GM19239 (cell line): ENCODE measurements at places on chromosomes 12 and 14.
A peak's percentile ranks its signal among the peaks of the same experiment; 100 is the strongest.

GRCh38 chr12:20596061-20596460 lies 99.1 kb upstream of the SLCO1C1 start:
- DNase-seq: no peak

- no peak for DNase-seq
Observed at GRCh38 chr14:68124979-68125731, 305.6 kb downstream of the RAD51B start.

DNA sequence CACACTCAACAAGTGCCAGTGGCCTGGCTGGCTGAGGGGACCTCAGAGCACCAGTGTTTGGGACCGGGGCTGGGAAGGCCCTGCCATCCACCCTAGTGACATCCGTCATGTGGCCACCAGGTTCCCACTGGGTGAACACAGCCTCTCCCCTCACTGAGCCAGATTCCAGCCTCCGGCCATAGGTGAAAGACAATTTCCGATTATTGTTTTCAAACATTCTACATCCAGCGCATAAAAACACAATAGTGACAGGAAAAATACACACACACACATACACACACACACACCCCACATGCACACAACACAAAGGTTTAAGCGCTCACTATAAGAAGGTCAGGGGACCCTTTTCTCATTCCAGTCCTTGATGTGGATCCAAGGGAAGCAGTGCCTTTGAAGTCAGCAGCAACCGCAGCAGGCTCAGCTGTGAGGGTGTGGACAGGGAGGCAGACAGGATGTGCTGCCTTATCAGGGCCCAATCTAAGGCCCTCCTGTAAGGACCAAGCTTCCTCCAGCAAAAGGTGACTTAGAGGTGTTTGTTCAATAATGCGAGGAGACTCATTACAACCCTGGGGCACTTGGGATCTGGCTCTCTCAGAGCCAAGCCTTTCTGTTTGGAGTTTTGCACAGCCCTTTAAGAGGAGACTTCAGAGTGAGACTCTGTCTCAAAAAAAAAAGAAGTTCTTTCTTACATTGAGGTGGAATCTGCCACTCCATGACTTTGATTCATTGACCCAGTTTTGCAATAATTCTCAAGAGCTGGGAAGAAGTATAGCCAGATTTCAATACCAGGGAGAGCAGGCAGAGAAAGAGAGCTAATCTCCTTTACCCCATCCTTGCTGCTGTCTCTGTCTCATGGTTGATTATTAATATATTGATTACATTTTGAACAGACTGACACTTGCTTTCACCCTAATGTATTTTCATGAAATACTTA lies 227.8 kb downstream of the ZFP36L1 start:
- DNase-seq: no peak

DNA sequence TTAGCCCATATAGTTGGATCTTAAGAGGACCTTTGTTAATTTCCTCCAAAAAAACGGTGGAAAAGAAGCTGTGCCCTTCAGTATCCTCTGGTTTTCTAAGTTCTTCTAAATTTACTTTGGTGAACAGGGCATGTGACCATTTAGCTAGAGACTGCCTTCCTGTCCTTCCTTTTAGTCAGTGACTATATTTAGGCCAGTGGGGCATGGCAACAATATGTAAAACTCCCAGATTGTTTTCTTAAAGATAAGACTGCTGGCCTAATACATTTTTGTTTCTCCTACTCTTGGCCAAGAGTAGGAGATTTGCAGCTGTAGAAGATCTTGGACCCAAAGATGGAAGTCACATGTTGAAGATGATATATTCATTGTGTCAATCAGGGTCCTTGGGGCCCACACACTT lies 325.1 kb upstream of the DCN start:
- DNase-seq: no peak

DNA sequence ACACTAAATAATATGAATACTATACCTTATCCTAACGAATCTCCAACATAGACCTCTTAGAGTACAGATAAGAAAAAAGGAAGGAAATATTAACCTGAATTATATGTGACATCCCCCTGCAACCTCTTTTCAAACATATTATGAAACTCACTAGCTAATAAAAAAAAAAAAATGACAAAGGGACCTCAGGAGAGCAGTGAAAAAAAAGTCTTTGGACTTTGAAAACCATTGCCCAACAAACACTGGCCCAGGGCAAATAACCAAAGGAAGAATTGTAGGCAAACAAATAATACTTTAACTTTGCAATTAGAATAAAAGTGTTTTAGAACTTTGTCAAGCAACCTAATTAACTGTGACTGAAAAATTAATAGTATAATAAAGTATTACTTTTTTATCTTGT lies 7.7 kb downstream of the SOX5 start:
- no peak for DNase-seq

DNA sequence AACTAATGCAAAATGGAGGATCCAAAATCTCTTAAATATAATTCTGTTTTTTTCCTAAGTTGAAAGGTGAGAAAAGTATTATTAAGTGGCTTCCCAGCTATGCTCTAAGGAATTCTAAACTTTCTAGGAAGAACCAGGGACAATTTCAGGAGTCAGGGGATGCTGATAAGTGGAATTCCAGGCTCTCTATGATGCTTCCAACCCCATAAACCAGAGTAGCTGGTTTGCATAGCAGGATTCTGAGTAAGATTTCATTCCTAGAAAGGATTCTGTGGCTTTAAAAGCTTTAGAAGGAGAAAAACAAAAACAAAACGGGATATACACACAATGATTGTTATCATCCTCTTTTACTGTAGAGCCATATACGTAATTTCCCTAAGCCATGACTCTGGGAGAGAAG lies 93.9 kb downstream of the SLC16A7 start:
- no peak for DNase-seq

GRCh38 chr14:89571491-89571890 lies 154.5 kb upstream of the FOXN3 start:
- no peak for DNase-seq

DNA sequence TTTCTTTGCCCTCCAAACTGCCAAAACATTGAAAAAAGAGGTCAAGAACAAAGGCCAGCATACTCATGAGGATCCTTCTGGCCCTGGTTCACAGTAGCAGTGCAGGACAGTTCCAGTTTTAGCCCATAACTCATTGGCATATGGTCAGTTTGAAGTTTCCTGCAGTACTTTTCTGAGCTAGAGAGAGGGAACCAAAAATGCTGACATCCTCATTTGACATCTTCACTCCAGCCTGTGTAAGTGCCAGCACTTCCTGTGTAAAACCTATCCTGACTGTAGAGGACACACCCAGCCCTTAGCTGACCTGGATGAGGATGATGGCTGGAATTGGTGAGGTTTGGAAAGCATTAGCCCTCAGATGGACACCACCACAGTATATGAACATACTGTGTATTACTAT lies 84.1 kb downstream of the FGD4 start:
- no peak for DNase-seq

- DNase-seq: peak; percentile 85
Observed at GRCh38 chr12:122836027-122836921, 1.0 kb downstream of the HIP1R start.

DNA sequence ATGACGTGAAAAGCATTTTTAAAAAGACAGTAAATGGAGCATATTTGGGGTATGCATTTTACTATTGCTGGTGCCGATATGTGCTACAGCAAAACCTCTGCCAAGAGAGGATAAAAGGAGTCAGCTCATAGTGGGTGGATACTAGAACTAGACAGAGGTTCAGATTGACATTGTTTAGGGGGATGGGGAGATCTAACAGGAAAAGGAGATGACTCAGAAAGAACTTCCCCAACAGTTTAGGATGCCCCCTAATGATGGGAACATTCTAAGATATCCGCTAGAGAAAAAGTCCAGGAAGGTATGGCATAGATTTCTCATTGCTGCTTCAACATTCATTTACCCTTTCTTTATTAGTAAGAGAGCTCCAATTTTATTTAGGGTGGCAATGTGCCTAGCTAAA lies 110.5 kb upstream of the CLEC14A start:
- no peak for DNase-seq

DNA sequence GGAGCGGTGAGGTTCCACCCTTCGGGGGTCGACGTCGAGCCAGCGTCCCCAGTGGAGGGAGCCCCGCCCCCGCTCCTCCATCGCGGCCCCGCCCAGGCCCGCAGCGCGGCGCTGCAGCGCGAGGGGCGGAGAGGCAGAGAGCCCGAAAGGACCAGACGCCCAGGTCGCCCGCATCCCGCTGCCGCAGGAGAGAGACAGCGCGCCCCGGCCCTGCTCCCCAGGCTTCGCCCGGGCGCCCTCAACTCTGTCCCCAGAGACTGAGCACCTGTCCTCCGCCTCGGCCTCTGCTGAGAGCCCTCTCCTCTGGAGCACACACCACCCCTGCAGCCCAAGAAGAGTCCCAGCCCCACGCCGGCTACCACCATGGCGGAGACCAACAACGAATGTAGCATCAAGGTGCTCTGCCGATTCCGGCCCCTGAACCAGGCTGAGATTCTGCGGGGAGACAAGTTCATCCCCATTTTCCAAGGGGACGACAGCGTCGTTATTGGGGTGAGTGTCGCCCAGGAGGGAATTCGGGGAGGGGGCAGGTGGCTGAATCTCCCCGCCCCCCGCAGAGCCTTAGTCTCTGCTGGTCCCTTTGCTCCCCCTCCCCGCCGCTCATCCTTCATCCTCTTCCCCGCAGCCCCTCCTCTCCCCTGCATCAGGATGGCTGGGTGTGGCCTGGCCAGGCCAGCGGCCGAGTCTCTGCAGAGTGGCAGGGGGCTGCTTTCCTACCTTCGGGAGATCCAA lies at the start of gene KIF5A:
KIF5A (plus strand) TSS at position 136 of the 732 bp plus-strand sequence; CDS start at position 364, 228 bp downstream.
- DNase-seq: peak; percentile 60

- DNase-seq: no peak
Observed at GRCh38 chr12:15751741-15752140, 37.4 kb downstream of the EPS8 start.

- DNase-seq: no peak
Observed at GRCh38 chr12:29743801-29744200, 39.9 kb downstream of the TMTC1 start.
